ENCODE measurements at places on chromosomes 16 and 17.

DNA sequence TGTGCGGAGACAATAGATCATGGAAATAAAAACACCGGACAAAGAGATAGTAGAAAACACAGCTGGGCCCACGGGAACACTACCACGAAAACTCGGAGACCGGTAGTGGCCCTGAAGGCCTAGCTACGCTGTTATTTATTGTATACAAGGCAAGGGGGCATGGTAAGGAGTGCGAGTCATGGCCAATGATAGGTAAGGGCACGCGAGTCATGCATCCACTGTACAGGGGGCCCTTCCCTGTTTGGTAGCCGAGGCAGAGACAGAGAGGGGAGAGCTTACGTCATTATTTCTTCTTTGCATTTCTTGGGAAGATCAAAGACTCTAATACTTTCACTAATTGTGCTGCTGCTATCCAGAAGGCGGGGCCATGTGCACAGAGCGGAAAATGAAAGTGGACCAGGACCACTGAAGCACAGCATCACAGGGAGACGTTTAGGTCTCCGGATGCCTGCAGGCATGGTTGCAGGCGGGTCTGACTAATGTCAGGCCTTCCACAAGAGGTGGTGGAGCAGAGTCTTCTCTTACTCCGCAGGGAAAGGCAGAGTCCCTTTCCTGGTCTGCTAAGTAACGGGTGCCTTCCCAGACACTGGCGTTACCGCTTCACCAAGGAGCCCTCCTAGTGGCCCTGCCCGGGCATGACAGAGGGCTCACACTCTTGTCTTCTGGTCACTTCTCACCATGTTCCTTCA is 74.4 kb upstream of the ARL4D start:
- DNase-seq = no peak

DNA sequence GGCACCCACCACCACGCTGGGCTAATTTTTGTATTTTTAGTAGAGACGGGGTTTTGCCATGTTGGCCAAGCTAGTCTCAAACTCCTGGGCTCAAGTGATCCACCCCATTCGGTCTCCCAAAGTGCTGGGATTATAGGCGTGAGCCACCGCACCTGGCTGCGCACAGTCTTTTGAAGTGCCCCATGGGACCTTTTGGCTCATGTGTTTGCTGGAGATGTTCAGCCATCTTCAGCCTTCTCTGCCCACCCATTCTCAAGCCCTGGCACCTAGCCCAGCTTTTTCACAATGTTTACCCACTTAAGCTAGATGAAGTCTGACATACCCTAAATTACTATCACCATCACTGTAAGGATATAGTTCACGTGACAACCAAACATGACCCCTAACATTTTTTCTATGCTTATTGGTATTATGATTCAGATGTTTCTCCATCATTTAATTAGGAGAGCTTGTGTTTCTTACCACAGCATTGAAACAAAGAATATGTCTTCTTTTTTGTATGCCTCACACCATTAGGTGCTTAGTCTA is 32.3 kb downstream of the PECAM1 start:
- no peak for DNase-seq

DNA sequence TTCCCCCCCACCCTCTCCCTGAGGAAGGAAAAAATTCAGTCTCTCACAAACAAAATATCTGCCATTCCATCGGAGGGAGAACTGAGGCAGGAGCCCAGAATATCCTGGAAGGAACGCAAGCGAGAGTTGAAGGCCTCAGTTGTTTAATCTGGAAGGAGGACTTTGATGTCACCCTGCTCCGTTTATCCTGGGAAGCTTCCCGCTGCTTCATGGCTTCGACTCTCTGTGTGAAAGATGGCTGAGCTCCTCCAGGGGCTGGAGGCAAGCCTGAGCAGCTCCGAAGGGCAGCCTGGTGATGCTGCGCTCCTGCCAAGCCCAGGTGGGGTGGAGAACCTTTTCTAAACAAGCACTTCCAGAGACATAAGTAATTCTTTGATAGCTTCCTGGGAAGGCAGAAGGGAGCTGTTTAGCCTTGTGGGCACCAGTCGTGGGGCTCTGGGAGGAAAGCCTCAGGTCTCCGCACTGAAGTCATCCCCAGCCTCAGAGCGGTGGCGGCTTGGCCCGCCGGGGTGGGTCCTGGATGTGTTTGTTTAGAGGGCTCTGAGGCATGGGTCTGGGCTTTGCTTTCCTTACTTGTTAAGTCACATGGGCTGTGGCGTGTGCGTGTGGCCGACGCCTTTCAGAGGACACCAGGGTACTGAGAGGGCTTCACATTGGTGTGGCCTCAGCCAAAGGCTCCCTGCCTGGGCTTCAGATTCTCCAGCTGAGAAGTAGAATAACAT is 7.9 kb downstream of the NKD1 start:
- no peak for DNase-seq

DNA sequence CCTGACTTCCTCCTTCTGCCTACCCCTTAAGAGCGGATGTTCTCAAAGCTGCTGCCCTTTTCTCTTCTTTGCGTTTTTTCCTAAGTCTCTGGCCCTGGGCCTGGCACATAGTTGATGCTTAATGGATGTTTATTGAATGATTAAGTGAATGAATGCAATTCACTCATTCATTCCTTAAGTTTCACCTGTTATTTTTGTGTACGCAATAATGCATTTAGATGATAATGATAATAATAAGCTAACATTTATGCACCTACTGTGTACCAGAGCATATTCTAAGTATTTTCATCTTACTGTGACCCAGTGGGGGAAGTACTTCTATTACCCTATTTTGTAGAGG is 4.4 kb downstream of the CCL5 start:
- DNase-seq = no peak

- DNase-seq = no peak
Measured at GRCh38 chr16:68298907-68299561, 11.7 kb downstream of the SLC7A6OS start.

DNA sequence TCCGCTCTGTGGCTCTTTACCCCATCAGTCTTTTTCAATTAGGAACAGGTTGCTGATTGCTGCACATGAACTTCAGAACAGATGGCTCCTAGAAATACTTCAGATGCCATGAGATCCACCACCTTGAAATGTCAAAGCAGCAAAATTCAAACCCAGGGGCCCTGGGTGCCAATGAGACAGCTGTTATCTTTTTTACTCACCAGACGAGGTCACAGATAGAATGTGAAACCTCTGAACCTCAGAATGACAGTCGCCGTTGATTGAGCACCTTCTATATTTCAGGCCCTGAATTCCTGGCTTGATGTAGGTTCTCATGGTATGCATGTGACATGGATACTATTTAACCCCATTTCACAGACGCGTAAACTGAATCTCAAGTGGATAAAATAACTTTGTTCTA is 63.0 kb downstream of the MAF start:
- no peak for DNase-seq

- no peak for DNase-seq
Measured at GRCh38 chr17:18910881-18911280, 41.1 kb upstream of the SLC5A10 start.

- no peak for DNase-seq
Measured at GRCh38 chr17:44976206-44976605, 8.1 kb upstream of the C1QL1 start.

GRCh38 chr17:43398724-43399595 is at the start of gene ARL4D:
ARL4D (plus strand) TSS chr17:43398993; CDS start chr17:43399733, 740 bp downstream.
- peak; percentile 79 for DNase-seq

DNA sequence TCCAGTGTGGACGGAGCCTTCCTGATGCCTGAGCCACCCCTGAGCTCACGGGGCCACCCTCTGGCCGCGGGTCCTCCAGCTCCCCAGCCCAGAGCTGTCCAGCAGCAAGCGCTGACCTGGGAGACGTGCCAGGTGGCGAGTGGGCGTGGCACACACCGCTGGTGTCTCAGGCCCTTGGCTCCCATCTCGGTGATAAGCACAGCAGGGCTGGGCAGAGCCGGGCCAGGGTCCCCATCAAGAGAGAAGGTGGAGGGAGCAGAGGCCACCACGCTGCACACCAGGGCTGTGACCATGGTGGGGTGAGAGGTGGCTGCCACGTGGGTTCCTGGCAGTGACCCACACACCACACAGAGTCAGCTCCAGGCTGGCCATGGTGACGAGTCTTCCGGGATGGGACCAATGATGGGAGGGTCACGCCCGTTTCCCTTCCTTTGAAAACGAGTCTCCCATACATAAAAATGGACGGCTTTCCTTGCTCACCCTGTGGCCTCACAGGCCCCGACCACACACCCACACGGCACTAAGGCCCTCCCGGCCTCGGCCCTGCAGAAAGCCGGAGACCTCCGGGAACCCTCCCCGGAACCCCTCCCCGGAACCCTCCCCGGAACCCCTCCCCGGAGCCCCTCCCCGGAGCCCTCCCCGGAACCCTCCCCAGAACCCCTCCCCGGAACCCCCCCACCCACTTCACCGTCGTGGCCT is 16.8 kb downstream of the UTS2R start:
- DNase-seq = no peak

GRCh38 chr17:57121308-57122042 is 36.4 kb downstream of the AKAP1 start:
- no peak for DNase-seq

DNA sequence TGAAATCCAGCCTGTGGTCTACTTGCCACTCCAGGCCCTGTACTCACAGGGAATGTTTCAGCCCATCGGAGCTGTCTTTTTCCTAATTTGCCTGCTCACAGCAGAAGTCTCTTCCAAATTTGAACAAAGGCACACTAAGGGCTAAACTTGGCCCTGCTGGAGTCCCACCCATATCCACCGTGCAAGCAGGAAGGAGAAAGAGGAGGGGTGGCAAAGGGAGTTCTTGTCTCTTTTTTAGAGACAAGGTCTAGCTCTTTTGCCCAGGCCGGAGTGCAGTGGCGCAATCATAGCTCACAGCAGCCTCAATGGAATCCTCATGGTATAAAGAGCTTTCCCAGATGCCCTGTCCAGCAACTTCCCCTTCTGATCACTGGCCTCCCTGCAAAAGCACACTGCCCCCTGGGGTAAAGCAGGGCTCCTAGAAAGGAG is 2.7 kb upstream of the PRM1 start:
- DNase-seq = no peak

DNA sequence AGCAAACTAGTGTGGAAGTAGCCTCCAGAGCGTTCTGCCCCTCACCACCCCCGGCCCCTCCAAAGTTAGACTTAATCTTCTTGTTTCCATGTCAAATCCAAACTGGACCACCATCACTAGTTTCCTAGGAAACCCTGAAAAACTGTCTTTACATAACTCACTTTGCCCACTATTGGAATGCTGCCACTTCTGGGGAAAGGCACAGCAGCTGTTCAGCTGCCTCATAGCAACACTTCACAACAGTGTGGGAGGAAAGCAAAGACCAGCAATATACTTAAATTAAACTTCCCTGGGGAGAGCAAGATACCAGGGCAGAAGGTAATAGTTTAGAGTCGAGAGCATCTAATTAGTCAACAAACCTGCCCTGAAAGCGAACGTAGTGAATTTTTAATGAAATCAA is 452.2 kb downstream of the KCNJ2 start:
- DNase-seq = no peak

DNA sequence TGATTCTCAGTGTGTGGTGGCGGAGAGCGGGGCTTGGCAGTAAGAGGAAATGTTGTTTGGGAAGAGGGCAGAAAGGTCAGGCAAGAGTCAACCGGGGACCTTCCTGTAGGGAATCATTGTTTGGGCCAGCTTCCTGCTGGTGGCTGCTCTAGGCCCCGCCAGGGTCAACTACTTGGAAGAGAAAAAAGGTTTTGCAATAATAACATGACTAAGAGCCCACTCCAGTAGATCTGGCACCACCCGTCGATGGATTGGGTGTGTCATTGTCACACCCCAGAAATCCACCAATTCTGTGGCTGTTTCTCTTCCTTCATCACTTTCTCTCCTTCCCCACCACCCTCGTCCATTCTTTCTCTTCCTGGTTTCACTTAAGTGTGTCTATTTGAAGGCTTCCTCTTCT is 4.2 kb upstream of the KRT24 start:
- DNase-seq = no peak

DNA sequence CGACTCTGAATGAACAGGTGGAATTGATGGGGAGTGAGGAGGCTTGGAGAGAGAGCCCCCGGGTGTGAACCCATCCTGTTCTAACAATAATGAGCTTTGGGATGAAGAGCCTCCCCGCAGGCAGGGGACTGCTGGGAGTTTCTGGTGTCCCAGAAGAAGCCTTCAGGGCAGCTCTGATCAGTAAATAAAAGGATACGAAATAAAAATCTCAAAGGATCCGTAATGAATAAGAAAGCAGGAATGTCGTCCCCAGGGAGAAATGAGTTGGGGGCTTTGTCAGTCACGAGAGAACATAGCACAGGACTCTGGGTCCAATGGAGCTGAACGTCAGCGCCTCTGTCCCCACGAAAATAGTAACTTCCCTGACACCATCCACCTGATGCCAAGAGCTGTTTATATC is 113.4 kb downstream of the PITPNC1 start:
- DNase-seq = no peak

DNA sequence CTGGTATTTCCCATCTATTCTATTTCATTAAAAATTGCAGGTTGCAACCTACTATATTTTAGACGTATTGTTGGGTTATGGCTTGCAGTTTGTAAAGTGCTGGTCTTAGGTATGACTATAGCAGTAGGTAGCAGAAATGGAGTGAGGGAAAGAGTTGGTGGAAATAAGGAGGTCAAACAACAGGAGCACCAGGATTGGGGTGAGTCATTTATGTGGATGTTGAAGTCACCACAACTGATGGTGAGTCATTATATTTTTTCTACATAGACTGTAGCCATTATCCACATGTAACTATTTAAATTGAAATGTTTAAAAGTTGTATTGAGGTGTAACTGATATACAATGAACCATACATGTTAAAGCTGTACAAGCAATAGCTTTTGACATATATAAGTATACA is 25.0 kb upstream of the HS3ST3A1 start:
- DNase-seq = no peak

GRCh38 chr17:46742565-46743270 is 75.8 kb downstream of the WNT3 start:
- no peak for DNase-seq

DNA sequence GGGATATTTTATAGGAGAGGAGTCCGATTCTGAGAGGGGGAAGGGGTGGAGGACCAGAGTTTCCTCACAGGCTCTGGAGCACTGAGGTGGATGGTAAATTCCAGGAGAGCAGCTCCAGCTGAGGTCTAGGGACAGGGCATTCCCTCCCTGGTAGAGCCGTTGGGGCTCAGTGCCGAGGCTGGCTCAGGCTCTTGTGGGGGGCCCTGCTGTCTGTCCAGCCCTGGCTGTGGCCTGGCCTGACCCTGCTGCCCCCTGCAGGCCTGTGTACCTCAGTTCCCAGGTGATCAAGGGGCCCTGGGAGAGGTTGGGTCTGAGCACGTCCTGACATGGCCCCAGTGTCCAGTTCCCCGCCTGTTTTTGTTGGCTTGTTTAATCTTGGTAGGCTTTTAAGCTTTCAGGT is 16.8 kb downstream of the ZNF750 start:
- DNase-seq = no peak

DNA sequence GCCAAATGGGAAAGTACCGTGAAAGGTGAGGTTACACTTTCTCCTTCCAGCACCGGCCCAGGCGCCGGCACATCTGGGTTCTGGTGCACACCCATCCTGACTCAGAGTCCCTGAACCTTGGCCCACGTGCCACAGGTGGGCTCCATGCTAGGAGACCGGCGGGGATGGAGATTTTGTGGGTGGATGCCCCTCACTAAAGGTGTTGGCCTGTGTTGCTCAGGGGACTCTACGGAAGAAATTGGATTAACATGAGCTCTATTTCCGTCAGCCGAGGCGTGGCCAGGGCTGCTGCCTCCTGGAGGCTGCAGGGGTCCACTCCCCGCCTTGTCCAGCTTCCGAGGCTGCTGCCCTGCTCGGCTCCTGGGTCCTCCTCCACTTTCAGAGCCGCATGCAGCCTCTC is 30.8 kb downstream of the FBXO31 start:
- DNase-seq = no peak
